PC-3 (cell line): ENCODE measurements at places on chromosomes 1 and 21. TPM values are rescaled to one million over a fixed set of nuclear protein-coding genes. Genes with fewer than 3 reads are reported as not detected.

CYP4Z1 gene
- total RNA-seq = not detected in 2 replicates

GRCh38 chr1:113792471-113792870, 19.8 kb downstream of the RSBN1 start:
- peak; percentile 23 for DNase-seq

GSTM5 gene
- total RNA-seq = not detected in 2 replicates

- DNase-seq = no peak
Measured at GRCh38 chr1:209614906-209615305, 31.4 kb downstream of the CAMK1G start.

DNA sequence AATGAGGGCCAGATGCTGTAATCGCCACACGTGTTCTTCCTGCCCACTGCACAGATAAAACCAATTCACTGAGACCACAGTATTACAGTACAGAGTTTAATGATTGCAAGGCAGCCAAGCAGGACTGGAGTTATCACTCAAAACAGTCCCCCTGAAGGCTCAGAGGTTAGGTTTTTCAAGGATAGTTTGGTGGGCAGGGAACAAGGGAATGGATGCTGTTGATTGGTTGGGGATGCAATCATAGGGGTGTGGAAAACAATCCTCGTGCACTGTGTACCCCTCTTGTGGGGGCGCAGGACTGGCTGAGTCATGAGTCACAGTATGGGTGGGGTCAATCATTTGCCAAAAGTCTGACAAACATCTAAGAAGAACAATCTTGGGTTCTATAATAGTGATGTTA, 12.4 kb upstream of the USP1 start:
- no peak for DNase-seq

DNA sequence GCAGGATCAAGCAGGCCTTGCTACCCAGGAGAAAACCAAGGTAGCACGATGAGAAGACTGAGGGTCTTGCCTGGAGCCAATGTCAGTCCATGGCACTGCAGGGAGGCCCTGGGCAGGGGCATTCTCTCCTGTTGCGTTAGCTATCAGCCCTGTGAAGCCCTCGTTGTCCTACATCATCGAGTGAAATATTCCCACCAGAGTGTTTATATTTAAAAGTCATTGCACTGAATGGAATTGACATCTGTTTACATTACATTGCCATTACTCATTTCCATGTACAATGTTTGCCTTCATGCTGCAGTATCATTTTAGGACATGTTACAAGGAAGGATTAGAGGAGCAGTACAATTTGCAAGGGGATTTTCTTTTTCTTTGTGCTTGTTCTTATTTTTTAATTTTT, 243.9 kb downstream of the KAZN start:
- DNase-seq = peak; percentile 21

GRIK3 gene
- not detected in 2 replicates for total RNA-seq

DNA sequence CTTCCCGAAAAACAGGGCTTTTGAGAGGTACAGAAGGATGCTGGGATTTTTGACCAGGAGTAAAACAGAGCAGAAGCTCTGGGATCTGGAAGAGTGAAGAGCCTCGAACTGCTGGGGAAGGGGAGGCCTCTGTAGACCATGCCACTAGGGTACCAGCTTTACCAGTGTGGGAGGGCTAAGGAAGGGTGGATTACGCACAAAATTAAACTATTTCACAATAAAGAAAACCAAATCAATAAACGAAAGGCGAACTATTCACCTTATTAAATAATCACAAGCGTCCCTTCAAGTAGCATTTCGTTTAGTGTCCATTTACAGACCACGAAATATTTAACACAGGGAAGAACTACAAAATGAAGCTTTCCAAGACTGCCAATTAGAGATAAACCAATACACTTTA, 723 bp downstream of the CZIB start:
- no peak for DNase-seq

DNA sequence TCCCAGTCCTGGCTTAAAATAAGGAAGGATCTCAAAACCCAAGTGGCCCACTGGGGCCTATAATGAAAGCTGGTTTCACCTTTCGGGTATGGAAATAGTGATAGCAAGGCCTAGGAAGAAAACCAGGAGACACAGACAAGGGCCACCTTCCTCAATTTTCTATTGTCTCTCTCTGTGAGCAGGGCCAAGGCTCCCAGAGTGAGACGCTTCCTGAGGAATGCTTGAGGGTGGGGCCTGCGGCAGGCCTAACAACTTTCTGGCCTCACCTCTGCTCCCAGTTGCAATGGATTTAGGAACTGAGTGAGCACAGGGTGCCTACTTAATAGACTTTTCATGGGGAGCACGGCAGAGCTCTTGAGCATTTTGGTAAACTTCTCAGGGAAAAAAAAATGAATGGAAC, 300.9 kb downstream of the ASTN1 start:
- no peak for DNase-seq

GRCh38 chr1:153550827-153551500, 1.9 kb upstream of the S100A3 start:
- no peak for DNase-seq

GRCh38 chr1:160949881-160950280, 4.7 kb downstream of the ITLN2 start:
- peak; percentile 86 for DNase-seq

S1PR1 gene
- 2.1 TPM in 2 replicates for total RNA-seq

CFAP45 gene
- 1.6 and 4.8 TPM in 2 replicates for total RNA-seq

IL23R gene
- not detected in 2 replicates for total RNA-seq

DNA sequence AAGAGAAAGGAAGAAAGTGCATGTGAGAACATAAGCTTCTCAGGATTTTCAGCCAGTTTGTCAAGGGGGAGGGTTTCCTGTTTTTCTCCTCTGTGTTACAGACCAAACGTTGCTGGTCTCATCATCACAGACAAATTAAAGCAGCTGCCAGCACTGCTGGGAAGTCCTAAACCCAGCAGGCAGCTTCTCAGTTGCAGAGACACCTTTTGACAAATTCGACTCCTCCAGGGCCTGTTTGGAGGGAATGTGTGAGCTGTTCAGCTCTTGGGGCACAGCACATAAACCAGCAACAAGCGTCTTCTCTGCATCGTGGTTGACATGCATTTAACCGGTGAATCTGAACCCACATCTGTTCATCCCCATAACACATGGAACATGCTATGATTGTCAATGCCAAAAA, 454.6 kb upstream of the RUNX1 start:
- no peak for DNase-seq

GRCh38 chr1:96533820-96534219, 187.8 kb upstream of the PTBP2 start:
- no peak for DNase-seq

MTFR1L gene
- total RNA-seq = 32.3 and 35.6 TPM in 2 replicates
